Hematopoietic multipotent progenitor cell treated with erythropoietin and hydrocortisone succinate and interleukin-3 and kit ligand, for 6 days (in vitro differentiated cells): ENCODE measurements at places on chromosomes 12 and 14.

GRCh38 chr14:68785534-68786490 is 7.1 kb downstream of the ZFP36L1 start:
- peak; percentile 39 for DNase-seq

DNA sequence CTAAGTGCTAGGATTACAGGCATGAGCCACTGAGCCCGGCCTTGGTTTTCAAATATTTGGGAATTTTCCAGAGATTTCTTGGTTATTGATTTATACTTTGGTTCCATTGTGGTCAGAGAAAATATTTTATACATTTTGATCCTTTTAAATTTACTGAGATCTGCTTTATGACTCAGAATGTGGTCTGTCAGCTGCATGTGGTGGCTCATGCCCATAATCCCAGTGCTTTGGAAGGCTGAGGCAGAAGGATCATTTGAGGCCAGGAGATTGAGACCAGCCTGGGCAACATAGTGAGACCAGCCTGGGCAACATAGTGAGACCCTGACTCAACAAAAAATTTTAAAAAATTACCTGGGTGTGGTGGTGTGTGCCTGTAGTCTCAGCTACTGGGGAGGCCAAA is 49.8 kb downstream of the ADCK1 start:
- no peak for DNase-seq

- no peak for DNase-seq
These were observed 306.7 kb downstream of the EMP1 start for GRCh38 chr12:13503094-13503835.

GRCh38 chr12:79841878-79842265 is 93.0 kb downstream of the PPP1R12A start:
- DNase-seq: no peak

DNA sequence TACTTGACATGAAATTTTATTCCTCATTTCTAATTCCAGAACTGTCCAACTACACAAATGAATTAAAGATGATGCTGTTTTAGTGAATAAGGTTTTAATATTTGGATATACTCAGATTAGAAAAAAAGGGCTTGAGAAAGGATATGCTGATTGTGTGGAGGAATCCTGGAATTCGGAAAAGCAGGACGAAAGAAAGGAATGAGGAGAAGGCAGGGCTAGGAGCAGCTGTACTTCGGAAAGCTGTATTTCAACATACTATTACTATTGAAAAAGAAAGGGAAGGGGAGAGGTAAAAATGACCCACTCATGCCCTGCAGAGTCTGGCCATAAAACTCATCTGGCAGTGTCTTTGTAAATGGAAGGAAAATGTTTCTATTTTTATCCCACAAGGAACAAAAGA is 63.1 kb upstream of the PLBD1 start:
- no peak for DNase-seq

- no peak for DNase-seq
These were observed 21.7 kb downstream of the XRCC3 start for GRCh38 chr14:103693515-103693914.

DNA sequence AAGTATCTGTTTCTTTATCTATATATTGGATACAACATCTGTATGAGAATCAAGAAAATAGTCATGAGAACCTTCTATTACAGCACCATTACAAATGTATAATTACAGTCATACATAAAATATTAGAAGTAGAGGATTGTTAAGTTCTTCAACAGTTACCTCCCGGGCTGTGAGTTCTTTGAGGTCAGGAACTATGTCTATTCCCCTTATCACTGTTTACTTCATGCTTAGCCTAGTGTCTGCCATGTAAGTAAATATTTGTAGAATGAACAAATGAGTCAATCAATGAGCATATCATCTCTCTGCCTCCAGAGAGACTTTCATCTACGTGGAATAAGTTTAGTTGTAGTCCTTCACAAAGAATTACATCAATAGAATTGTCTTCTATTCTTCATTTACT is 47.2 kb downstream of the PUS7L start:
- no peak for DNase-seq

- no peak for DNase-seq
These were observed 918.7 kb downstream of the AACS start for GRCh38 chr12:125983784-125984500.

GRCh38 chr12:123886931-123887582 is 85.6 kb downstream of the CCDC92 start:
- no peak for DNase-seq

DNA sequence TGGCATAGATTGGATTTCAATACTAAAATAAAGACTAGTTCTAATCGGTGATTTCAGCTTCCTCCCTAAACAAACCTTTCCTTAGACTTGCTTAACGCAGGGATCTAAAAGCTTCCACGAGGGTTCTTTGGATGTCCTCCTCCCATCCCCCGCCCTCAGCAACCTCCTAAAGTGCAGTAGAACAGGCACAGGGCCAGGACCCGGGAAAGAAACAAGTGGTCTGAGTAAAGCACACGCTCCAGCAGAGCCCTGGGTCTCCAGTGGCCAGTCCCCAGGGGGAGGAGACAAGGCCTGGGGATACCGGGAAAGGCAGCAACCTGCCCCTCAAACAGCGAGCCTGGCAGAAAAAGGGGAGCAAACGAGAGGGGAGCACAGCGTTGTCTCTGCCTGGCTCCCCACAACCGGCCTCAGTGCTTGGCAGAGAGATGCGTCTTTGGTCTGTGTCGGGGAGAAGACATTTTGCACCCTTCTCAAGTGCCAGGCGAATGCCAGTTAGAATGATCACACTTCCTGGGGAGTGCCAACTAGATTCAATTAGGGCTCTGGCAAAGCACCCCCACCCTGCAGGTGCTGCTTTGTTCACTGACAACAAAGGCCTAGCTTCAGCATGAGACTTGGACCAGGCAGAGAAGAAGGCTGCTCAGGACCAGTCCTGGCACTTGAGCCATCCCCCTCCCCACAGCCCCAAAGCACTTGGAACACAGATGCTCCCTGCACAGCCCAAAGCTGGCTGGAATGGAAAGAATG is 17.1 kb upstream of the SLC6A12 start:
- no peak for DNase-seq

DNA sequence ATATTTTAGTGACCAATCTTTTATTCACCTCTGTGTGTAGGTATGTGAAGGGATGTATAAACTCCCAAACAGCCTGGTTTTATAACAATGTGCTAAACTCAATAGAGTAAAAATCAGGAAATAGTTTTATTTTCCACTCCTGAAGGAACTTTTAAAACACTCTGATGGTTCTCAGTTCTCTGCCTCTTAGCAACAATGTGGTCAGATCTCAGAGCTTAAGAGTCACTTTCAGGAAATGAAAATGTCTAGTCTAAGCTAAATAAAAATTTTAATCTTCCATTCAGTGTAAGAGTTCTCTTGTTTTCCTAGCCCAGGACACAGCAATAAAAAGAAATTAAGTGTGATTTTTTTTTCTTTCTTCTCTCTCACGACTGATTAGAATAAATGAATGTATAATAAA is 718.0 kb downstream of the C12orf50 start:
- peak; percentile 7 for DNase-seq

GRCh38 chr12:67647181-67647798 is 1.3 kb upstream of the DYRK2 start:
- no peak for DNase-seq

DNA sequence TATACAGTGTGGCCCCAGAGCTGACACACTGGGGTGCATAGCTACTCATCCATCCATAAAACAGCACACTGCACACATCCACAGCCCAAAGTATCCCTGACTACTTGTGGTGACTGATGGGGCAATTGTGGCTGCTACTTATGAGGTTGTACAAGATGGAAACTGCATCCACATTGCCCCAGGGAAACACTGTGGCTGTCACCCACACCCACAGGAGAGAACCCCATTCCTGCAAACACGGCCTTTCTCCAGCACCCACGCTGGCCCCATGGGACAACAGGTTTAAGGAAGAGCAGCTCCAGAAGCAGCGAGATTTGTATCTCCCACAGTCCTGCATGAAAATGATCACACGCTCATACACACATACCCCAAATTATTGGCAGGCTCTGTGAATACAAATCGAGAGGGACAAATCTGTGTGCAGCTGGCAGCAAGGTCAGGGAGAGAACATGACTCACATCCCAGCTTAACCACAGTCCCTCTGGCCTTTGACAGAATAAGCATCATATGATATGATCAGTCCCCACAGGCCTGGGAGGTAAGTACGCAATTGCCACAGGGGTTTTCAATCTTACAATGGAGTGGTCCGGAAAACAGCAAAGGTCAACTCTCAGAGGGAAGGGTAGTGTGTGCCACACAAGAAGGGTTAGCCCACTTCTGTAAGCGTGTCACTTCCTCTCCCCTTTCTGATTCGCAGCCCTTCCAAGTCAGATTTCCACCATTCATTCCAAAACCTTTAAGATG is 61.9 kb downstream of the ESR2 start:
- peak; percentile 10 for DNase-seq

- DNase-seq: no peak
These were observed 168.0 kb downstream of the TMTC3 start for GRCh38 chr12:88310069-88310468.

DNA sequence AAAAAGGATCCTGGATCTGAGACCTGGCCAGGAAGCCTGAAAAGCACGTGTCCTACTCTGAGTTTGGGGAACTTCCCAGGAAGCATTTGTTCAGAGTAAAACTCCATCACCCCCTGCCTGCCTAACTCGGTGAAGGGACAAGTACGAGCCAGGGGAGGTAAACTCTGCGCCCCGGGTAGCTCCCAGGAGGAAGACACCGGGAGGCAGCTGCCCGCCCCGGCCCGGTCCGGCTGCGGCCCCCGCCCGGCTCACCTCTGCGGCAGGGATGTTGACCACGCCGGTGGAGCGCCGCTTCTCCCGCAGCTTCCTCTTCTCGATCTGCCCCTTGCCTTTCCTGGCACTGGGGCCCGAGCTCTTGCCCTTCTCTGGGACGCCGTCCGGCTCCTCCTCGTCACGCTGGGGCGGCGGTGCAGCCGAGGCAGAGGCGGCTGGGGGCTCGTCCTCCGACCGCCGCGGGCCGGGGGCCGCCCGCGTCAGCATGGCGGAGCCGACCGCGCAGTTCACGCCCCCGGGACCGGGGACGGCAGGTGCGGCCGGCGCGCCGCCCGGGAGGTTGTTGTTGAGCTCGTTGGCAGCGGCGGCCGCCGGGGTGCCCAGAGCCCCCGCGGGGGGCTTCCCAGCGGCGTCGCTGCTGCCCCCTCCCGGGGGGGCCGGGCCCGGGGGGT is 1.2 kb downstream of the PAWR start:
- DNase-seq: peak; percentile 37

GRCh38 chr12:31218203-31219025 is 107.5 kb downstream of the SINHCAF start:
- DNase-seq: no peak

DNA sequence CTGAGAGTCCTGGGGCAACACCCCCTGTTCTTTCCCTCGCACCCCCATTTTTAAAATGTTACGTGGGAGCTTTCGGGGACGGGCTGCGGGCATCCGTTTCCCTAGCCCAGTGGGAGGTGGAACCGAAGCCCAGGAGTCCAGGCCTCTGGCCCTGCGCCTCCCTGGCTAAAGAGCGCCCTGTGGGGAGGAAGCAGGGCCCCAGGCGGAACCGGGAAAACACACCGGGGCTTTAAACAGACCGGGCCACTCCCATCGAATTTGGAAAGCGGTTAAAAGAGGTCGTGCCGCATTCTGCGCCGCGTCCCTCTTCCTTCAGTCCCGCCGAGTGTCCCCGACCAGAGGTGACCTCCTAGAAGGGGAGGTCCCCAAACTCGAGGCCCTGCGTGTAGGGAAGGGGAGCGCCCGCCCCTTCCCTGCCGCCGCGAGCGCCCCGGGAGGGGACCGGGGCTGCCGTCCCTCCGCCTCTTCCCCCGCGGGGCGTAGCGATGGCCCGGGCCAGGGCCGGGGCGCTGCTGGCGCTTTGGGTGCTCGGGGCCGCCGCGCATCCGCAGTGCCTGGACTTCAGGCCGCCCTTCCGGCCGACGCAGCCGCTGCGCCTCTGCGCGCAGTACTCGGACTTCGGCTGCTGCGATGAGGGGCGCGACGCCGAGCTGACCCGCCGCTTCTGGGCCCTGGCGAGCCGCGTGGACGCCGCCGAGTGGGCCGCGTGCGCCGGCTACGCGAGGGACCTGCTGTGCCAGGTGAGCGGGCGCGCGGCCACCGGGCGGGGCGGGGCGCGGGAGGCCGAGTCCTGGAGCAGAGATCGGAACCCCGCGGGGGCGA is at the start of gene HHIPL1:
HHIPL1 (plus strand) TSS at position 407 of the 822 bp plus-strand sequence; CDS start at position 486, 79 bp downstream.
- no peak for DNase-seq

DNA sequence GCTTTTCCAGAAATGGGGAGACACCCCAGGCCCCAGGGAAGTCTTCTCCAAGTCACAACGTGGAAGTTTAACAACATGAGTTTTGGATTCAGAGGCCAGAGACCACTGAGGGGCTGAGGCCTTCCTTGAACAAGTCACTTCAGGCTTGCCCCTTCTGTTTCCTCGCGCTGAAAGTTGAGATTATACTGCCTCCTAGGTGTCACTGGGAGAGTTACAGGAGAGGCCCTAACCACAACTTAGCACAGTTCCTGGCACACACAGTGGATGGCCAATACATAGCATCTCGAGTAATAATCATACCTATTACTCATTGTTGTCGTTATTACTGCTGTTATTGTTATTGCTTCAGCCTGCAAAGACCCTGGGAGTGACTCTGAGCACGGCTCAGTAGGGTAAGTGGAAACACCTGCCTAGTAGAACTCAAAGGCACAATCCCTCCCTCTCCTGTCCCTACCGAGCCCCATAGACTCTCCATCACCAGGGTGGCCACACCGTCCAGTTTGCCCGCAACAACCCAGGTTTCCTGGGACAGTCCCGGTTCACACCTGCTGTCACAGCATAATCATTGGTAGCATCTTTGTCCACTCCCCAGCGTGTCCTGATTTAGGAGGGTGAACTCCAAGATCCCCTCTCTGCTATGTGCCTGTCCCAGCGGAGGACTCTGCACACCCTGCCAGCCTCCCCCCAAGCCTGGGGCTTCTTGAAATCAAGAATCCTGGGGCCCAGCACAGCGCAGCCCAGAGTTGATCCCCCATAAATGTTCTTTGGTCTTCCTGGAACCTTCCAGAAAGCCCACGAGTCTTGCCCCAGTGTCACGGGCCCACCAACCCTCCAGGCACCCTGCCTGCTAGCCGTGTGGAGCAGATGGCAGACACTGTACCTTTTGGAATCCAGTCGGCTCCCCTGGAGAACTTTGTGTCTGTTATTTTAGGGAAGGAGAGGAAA is 85.0 kb downstream of the SYNE3 start:
- peak; percentile 52 for DNase-seq

GRCh38 chr14:70018713-70019211 is 139.5 kb downstream of the SMOC1 start:
- DNase-seq: peak; percentile 10

DNA sequence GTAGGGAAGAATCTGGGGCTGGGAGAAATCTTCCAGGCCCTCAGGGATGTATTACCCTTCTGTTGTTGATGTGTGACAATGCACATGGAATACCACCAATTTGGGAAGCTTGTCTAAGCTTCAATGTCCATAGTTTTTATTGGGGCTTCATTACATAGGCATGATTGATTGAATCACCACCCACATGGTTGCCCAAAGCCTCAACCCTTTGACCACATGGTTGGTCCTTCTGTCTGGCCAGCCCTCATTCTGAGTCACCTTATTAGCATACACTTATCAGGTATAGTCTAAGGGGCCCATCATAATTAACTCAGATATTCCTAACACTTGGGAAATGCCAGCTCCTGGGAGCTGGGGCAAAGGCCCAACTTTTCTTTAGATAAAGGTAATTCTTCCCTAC is 93.3 kb downstream of the AKAP6 start:
- no peak for DNase-seq

GRCh38 chr12:19085090-19085489 is 44.4 kb upstream of the PLEKHA5 start:
- DNase-seq: no peak
